Esophagus muscularis mucosa (tissue), 4 donors: ENCODE measurements at places on chromosomes 1 and 21.

- H3K27ac ChIP-seq = no peak overlapping the region
- H3K36me3 ChIP-seq = no peaks in the 10 kb centered on the region
- DNase-seq = no peak
- no peaks in the 10 kb centered on the region for H3K27me3 ChIP-seq
These were observed 277.3 kb downstream of the DNM3 start for GRCh38 chr1:172118618-172119017.

DNA sequence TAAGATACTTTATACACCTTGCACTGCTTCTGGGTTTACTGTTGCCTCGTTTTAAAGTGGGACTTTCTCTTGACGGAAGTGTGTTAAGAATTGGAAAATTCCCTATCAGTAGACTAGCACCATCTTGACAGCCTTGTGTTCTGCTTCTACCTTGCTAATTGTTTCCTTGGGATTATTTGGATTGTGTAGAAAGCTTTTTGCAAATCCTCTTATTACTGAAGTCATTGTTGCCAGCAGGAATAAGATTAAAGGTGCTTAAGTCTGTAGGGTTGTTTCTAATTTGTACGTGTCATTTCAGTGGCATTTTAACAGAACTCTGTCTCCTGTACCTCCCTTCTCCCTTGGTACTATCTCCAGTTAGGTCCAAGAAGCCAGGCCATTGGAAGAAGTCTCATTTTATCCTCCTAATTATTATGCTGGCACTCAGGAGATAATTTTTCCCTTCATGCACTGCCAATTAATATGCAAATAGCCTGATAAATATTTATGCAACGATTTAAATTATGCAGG is 107.7 kb downstream of the POU2F1 start:
- DNase-seq = no peak
- H3K36me3 ChIP-seq = no peaks in the 10 kb centered on the region
- H3K4me1 ChIP-seq = peaks cover 11% of the 10 kb centered on the region

DNA sequence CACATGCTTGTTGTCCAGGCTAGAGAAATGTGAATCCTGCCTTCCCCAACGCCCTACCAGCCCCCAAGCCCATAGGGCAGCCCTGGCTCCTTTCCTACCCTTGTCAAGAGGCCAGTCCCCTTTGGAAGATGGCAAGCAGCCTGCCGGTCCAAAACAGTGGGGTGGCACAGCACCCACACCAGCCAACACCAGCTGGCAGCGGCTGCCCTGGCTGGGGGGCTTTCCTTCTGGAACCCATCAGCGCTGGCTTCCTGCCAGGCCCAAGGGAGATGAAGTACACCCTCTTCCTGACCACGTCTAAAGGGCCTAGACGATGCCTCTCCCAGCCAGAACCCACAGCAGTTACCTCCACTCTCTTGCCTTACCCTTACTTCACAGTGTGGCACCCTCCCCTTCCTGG is 24.2 kb downstream of the KCNN3 start:
- H3K36me3 ChIP-seq = no peaks in the 10 kb centered on the region
- no peak for DNase-seq
- peaks cover 11% of the 10 kb centered on the region for H3K4me1 ChIP-seq
- no peak overlapping the region for H3K4me3 ChIP-seq
- H3K27ac ChIP-seq = no peak overlapping the region
- no peaks in the 10 kb centered on the region for H3K27me3 ChIP-seq

- H3K27ac ChIP-seq = no peak overlapping the region
- DNase-seq = no peak
- peaks cover 49% of the 10 kb centered on the region for H3K4me1 ChIP-seq
- H3K4me3 ChIP-seq = no peak overlapping the region
- H3K27me3 ChIP-seq = no peaks in the 10 kb centered on the region
These were observed 14.6 kb downstream of the OTUD7B start for GRCh38 chr1:149995927-149996326.

- peaks cover 30% of the 10 kb centered on the region for H3K4me1 ChIP-seq
- H3K27me3 ChIP-seq = no peaks in the 10 kb centered on the region
These were observed 23.2 kb downstream of the KANK4 start for GRCh38 chr1:62295921-62296491.

GRCh38 chr1:87291107-87291506 is 37.6 kb upstream of the LMO4 start:
- no peaks in the 10 kb centered on the region for H3K4me1 ChIP-seq
- no peak for DNase-seq
- H3K27me3 ChIP-seq = no peaks in the 10 kb centered on the region
- H3K36me3 ChIP-seq = no peaks in the 10 kb centered on the region
- no peak overlapping the region for H3K27ac ChIP-seq

GRCh38 chr1:116833718-116834117 is 76.0 kb upstream of the PTGFRN start:
- no peak for DNase-seq
- no peaks in the 10 kb centered on the region for H3K4me1 ChIP-seq
- H3K36me3 ChIP-seq = no peaks in the 10 kb centered on the region
- H3K4me3 ChIP-seq = no peak overlapping the region

- no peak for DNase-seq
- H3K36me3 ChIP-seq = no peaks in the 10 kb centered on the region
- no peak overlapping the region for H3K27ac ChIP-seq
These were observed 85.9 kb downstream of the LHX8 start for GRCh38 chr1:75220072-75220471.

DNA sequence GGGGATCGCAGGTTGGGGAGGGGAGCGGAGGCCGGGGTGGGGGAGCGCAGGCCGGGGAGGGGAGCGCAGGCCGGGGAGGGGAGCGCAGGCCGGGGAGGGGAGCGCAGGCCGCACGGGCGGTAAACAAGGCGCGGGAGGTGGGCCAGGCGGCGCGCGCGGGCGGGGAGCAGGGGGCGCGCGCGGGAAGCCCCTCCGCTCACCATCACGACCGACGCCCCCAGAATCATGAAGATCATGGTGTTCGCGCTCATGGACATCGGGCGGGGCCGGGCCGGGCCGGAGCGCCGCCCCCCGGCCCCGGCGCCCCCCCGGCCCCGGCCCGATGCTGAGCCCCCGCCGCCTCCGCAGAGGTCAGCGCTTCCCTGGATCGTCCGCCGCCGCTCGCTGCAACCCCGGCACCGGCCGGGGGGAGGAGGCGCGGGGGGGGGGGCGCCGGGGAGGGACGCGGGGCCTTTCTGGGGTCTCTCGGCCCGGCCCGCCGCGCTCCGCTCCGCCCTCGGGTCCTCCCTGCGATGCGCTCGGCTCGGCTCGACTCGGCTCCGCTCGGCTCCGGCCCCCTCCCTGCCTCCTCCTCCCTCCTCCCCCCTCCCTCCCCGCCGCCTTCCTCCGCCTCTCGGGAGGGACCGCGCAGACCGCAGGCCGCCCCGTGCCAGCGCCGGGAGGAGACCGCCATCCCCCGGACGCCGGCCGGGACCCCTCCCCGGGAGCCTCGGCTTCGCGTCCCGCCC is at the start of gene TMEM240:
Gene TMEM240, minus strand, starts transcription at position 535 of the 728 bp plus-strand sequence. Its CDS starts 278 bp downstream, at position 257.
- H3K27me3 ChIP-seq = no peaks in the 10 kb centered on the region
- H3K4me3 ChIP-seq = peak within 1 kb of the TSS; percentile 80
- peak; percentile 93 for DNase-seq
- peaks cover 52% of the 10 kb centered on the region for H3K36me3 ChIP-seq
- peaks cover 50% of the 10 kb centered on the region for H3K4me1 ChIP-seq

GRCh38 chr1:211713231-211713630 is 37.8 kb upstream of the NEK2 start:
- no peaks in the 10 kb centered on the region for H3K4me1 ChIP-seq
- H3K27me3 ChIP-seq = no peaks in the 10 kb centered on the region
- no peak for DNase-seq
- no peaks in the 10 kb centered on the region for H3K36me3 ChIP-seq
- H3K4me3 ChIP-seq = no peak overlapping the region

GRCh38 chr1:240786880-240787279 is 174.9 kb upstream of the GREM2 start:
- no peak overlapping the region for H3K4me3 ChIP-seq
- H3K27ac ChIP-seq = no peak overlapping the region
- no peaks in the 10 kb centered on the region for H3K27me3 ChIP-seq

GRCh38 chr1:96362623-96363022 is 359.0 kb upstream of the PTBP2 start:
- no peaks in the 10 kb centered on the region for H3K4me1 ChIP-seq
- no peak overlapping the region for H3K27ac ChIP-seq
- DNase-seq = no peak
- H3K36me3 ChIP-seq = no peaks in the 10 kb centered on the region
